Skeletal muscle cell (primary cell): ENCODE measurements at places on chromosomes 3 and 15.

- peak; percentile 62 for DNase-seq
These were observed 8.2 kb upstream of the C3orf38 start for GRCh38 chr3:88141458-88142083.

DNA sequence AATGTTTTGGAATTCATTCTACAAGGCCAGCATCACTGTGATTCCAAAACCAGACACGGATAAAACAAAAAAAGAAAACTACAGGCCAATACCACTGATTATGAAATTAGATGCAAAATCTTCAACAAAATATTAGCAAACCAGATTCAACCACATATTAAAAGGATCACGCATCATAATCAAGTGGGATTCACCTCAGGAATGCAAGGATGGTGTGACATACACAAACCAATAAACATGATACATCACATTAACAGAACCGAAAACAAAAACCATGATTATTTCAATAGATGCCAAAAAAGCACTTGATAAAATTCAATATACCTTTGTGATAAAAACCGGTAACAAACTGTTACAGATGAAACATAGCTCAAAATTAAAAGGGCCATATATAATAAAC lies 48.9 kb downstream of the DLG1 start:
- DNase-seq, result no peak

- peak; percentile 51 for DNase-seq
These were observed 105.0 kb downstream of the KLHL25 start for GRCh38 chr15:85689729-85690128.

DNA sequence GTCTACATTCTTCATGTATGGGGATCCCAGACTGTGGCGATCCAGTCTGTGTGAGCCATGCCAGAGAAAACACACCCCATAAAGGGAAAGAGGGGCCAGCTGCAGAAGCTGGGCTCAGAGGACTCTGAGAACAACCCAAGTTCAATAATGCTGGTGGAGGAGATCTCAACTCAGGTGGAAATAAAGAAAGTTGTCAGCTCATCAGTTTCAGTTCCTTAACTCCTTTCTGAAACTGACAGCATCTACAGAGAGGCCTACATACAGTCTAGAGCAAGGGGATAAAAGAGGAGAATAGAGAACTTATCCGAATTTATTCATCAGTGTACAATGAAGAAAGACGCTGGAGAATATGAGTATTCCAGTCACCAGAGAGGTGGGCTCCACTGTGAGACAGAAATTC lies 77.0 kb downstream of the NTRK3 start:
- DNase-seq, result no peak

- DNase-seq, result no peak
These were observed 17.2 kb upstream of the B4GALT4 start for GRCh38 chr3:119257654-119258410.

DNA sequence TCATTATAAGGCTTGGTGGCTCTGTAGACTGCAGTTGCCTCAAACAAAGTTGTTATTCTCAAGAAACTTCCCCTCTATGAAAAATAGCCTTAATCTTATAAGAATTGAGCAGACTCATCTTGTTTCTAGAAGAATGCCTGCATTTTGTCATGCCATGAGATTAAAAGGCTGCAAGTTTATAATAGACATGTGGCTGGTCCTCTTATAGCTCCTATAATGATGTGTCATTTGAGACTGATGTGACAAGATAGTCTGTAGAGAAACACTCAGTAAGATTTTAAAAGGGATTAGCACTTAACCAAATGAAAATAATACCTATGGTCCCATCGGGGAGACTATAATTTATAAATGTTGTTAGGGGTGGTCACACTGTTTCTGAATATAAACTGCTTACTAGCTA lies 312.5 kb downstream of the OXSM start:
- no peak for DNase-seq

- no peak for DNase-seq
These were observed 263.3 kb downstream of the CLSTN2 start for GRCh38 chr3:140198242-140198641.

DNA sequence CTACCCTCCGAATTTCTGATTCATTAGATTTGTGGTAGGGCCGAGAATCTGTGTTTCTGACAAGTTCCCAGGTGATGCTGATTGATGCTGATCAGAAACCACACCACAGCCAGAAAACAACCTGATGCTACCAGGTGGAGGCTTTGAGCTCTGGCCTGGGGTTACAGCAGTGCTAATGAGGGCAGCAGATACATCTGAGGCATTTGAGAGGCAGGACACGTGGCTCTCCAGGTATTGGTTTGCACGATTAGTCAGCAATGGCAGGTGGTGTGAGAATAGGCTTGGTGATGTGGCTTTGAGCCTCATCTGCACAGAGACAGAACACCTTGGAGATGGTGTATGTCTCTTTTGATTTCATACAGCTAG lies 78.8 kb upstream of the THBS1 start:
- DNase-seq, result no peak

DNA sequence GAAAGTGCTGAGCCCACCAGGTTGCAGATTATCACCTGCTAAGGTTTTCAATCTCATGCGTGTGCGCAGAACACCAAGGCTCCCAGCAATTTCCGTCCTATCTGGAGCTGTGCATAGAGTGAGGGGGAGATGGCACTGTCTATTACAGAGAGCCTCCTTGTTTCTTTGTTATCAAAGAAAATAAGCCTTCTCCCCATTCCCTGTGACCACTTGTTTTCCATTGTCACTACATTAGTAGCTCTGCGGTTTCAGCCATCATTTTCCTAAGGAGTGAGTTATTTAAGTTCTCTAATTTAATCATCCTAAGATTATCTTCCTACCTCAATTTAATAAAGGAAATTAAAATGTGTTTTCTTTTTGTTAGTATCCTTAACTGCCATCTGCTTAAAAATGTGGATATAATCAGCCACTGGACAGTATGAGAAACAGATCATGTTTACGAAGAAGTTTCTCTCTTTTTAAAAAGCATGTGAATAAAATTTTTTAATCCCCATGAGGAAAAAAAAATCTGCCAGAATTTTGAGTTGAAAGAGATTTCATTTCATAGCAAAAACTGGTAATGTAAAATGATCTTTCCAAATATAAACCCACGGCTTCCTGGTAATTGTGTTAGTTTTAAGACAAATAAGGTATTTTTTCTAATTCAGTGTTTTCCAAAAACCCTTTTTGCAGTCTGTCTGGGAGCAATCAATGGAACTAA lies 172.3 kb upstream of the UBE2E1 start:
- no peak for DNase-seq

GRCh38 chr3:66504850-66505641 lies 4.2 kb upstream of the LRIG1 start:
- DNase-seq, result no peak

DNA sequence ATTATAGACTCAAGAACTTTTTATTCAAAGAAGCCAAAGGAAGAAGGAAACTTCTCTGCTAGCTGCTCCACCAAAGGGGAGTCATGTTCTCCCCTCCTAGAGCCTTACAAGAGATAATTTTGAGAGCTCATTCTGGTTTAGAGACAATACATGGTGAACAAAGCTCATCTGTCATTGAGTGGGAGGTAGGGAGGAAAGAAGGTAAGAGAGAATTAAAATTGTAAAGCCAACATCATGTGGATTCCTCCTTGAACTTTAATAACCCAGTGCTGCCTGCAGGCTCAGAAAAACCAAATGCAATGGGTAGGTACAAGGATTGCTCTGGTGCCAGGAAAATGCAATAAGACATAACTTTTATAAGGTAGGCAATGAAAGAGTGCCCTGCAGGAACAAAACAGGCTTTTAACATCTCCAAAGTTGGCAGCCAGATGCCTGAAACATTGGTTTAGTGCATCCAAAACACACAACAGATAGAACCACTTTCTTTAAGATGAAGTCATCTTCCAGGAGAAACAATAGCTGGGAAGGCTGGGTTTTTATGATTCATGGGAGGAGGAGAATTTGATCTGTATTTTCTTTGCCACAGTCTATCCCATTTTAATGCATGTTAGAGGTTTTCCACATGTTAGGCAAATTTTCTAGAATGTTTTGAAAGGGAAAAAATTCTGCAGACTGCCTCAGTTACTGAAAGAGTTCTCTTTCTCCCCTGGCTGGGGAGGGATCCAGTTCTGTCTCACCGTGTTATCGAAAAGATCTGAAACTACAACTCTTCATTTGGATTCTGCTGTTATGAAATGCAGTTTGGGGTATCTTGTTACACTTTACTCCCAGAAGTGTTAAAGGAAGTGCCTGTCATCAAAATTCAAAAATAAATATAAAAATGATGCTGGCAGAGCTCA lies 11.3 kb upstream of the ARHGEF3 start:
- DNase-seq, result no peak

- no peak for DNase-seq
These were observed 25.5 kb downstream of the CCDC13 start for GRCh38 chr3:42747581-42747980.

DNA sequence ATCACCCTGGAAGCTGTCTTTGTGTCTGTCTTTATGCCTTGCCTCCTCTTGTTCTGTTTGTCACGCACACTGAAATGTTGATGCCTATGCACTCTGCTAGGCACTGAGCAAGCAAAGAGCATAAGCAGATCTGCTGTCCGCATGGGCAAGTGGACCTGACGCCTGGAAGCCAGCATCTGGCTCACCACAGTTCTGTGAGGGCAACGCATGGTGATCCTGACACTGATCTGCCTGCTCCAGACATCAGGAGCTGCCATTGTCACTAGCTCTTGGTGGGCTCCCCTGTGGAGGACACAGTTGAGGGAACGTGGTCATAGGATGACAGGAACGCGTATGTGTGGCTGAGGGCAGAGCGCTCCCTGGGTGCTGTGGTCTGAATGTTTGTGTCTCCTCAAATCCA lies 234.6 kb downstream of the ADAMTS17 start:
- DNase-seq, result no peak

DNA sequence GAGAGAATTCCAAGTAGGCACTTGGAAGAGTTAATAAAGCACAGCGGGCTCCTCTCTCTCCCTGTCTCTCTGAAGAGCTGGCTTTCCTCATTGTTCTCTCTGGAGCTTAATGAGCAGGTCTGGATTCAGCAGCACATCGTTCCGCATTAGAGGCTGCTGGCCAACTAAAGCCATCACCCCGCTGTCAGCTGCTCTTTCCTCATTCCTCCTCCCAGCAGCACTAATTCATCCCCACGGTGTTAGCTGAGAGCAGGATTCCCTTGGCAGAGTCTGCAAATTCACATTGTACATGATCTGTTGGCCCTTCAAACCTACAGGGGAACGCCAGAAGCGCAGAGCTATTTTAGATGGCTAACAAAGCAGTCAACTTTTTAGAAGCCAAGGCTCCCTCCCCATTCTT lies 44.2 kb downstream of the SGO1 start:
- DNase-seq, result peak; percentile 48

- no peak for DNase-seq
These were observed 38.7 kb downstream of the FEM1B start for GRCh38 chr15:68316061-68316804.

DNA sequence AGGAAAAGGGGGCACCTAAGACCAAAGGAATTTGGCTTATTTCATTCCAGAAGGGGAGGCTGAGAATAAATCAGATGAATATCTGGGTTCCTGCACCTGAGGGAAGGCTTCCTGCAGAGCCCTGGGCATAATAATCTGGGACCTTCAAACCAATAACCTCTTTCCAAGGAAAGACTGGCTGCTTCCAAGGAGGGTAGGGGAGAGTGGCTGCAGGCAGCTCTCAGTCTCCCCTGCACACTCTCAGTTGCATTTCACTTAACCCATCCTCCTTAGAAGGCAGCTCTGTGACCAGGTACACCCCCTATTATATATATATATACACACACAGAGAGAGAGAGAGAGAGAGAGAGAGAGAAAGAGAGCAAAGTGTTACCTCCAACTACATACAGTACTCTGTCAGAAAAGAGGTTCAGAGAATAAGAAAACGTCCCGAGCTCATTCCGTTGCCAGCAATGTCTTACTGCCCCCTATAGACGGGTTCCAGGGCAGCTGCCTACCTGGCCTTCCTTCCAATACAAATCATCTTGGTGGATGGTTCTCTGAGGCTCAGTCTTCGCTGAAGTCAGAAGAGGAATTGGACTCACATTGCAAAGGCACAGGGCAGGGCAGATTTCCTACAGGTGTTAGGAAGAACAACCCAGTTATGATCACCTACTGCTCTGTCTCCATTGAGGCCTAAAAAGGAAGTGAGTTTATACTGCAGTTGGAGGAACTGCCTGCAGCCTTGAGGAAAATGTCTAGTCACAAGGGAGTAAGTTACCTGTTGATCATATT lies 26.1 kb downstream of the CAPN3 start:
- no peak for DNase-seq

- no peak for DNase-seq
These were observed 52.8 kb downstream of the XRN1 start for GRCh38 chr3:142394921-142395622.

DNA sequence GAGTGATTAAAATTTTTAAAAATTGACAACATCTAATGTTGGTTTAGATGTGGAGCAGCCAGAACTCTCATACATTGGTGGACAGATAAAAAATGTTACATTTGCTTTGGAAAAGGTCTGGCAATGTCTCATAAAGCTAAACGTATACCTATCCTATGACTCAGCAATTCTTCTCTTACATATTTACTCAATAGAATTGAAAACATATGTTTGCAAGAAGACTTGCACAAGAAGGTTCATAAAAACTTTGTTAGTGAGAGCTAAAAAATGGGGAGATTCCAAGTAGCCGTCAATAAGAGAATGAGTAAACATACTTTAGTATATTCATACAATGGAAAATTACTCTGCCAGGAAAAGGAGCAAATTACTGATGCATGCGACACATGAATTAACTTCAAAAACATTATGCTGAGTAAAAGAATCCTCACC lies 30.0 kb downstream of the MASP1 start:
- no peak for DNase-seq

DNA sequence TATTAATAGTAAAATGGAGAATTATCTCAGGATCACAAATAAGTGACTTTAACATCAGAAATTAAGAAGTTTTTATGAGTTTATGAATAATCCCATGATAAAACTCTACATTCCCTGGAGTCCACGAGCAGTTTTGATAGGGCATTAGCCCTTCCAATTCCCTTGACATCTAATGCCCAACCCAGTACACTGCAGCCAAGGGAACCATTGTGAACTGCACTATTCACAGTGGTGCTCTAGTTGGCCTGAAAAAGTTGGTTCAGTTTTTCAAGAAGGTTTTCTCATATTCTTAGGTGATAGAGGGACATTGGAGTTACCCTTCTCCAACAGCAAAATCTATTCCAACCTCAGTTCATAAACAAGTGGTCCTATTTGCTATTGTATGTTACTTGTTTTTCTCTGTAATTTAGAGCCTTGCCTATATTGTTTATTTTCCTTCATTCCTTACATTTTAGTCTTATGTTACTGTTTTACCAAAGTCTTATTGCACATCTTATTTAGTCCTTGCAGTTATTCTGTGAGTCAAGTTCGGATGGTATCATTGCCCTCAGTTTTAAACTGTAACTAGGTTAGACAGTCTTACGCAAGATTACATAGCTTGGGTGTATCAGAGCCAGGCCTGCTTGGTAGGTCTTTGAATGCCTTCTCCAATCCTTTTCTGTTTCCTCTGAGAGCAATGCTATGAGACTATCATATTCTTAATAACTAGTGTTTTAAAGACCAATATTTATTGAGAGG lies 57.9 kb upstream of the SAMMSON start:
- DNase-seq, result no peak

GRCh38 chr15:57290826-57291225 lies 85.5 kb upstream of the CGNL1 start:
- DNase-seq, result no peak

- no peak for DNase-seq
These were observed 59.9 kb downstream of the RYR3 start for GRCh38 chr15:33370623-33371020.
